ENCODE measurements at places on chromosomes 6 and 20. TPM values are rescaled to one million over a fixed set of nuclear protein-coding genes. Genes with fewer than 3 reads are reported as not detected.

Gene AGPAT4
- total RNA-seq: 2.1 TPM

Gene VWA7
- 0.84 TPM for total RNA-seq

Gene PSMB1
- 259 TPM for total RNA-seq

Gene SAMD3
- total RNA-seq: 2.7 TPM
